ENCODE measurements at places on chromosomes 2 and 18.

- no peak for DNase-seq
- H3K4me1 ChIP-seq, result peaks cover 21% of the 10 kb centered on the region
- H3K36me3 ChIP-seq, result no peaks in the 10 kb centered on the region
- H3K27me3 ChIP-seq, result no peaks in the 10 kb centered on the region
- H3K27ac ChIP-seq, result peak overlapping the region; percentile 18
- no peak overlapping the region for H3K4me3 ChIP-seq
Observed at GRCh38 chr2:97871096-97871780, 124.5 kb downstream of the TMEM131 start.

GRCh38 chr2:137173463-137173862, 408.1 kb downstream of the THSD7B start:
- no peak overlapping the region for H3K27ac ChIP-seq
- H3K27me3 ChIP-seq, result no peaks in the 10 kb centered on the region
- no peak overlapping the region for H3K4me3 ChIP-seq
- no peak for DNase-seq
- no peaks in the 10 kb centered on the region for H3K4me1 ChIP-seq

DNA sequence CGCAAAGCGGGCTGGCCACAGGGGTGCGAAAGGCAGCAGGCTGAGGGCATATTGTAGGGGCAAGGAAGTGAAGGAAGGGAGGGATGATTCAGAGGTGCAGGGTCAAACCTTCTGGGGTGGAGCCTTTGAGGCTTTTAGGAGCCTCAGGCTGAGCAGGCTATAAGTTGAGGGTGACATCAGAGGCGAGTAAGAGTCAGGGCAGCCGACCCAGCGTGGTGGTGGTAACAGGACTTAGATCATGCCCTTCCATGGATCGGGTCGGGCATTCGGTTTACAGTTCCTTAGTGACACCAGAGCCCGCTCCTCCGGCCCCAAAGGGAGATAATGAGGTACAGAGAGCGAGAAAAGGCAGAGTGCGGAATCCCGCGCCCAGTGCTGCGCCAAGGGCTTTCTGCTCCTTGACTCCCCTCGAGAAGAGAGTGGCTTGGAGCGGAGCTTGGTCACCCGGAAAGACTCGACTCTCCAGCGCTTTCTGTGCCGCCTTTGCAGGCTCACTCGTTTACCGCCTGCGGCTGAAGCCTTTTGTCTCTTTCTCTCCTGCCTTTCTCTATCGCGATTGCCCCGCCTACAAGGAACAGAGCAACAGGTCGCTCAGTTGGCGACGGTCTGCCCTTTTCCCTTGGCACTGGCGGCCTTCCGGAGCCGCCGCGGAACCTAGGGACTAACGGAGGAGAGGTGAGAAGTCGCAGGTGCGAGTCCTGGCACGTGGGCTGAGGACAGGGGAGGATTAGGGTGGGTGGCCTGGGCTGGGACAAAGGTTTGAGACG, 720 bp downstream of the LBX2 start:
- no peaks in the 10 kb centered on the region for H3K36me3 ChIP-seq
- H3K27me3 ChIP-seq, result peaks cover 42% of the 10 kb centered on the region
- H3K27ac ChIP-seq, result no peak overlapping the region
- peak; percentile 33 for DNase-seq

GRCh38 chr2:20755132-20755800, 67.6 kb downstream of the LDAH start:
- no peak overlapping the region for H3K4me3 ChIP-seq
- H3K4me1 ChIP-seq, result no peaks in the 10 kb centered on the region
- no peak for DNase-seq
- no peak overlapping the region for H3K27ac ChIP-seq

DNA sequence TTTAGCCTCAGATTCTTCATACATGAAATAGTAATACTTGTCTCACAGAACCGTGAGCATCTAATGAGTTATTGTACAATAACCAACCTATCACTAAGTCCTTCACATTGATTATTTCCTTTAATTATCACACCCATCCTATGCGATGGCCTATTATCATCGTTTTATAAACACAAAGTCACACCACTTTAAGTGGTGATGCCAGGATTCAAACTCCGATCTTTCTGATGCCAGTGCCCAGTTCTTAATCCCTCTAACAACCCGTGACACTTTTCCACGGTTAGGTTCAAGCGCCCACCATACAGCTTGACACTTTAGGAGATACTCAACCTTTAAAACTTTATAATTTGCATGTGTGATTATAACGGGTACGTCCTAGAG, 523 bp upstream of the ALMS1 start:
- H3K4me3 ChIP-seq, result peak overlapping the region; percentile 90
- H3K4me1 ChIP-seq, result peaks cover 16% of the 10 kb centered on the region
- peaks cover 3% of the 10 kb centered on the region for H3K27me3 ChIP-seq
- H3K36me3 ChIP-seq, result no peaks in the 10 kb centered on the region
